ENCODE measurements at places on chromosomes 4 and X.

- DNase-seq = no peak
Observed at GRCh38 chr4:1978741-1979476, 29.9 kb downstream of the NELFA start.

GRCh38 chrX:28979877-28980276 lies 392.6 kb downstream of the IL1RAPL1 start:
- no peak for DNase-seq

DNA sequence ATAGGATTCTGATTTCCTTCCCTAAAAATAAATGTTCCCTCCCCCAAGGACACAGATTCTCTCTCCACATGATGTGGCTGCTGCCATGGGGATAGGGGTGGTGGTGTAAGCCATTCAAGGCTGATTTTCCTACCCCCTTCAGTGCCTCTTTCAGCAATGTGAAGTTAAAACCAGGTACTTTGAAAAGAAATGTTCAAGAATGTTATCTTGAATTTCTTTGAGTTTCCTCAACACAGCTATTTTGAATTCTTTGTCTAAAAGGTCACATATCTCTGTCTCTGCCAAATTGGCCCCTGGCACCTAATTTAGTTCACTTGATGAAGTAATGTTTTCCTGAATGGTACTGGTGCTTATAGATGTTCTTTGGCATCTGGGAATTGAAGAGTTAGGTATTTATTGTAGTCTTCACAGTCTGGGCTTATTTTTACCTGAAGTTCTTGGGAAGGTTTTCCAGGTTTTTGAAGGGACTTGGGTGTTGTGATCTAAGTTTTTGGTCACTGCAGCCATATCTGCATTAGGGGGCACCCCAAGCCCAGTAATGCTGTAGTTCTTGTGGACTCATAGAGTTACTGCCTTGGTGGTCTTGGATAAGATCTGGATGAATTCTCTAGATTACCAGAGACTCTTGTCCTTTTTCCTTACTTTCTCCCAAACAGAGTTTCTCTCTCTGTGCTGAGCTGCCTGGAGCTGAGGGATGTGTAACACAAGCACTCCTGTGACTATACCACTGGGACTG lies 7.6 kb upstream of the DIPK2B start:
- no peak for DNase-seq

DNA sequence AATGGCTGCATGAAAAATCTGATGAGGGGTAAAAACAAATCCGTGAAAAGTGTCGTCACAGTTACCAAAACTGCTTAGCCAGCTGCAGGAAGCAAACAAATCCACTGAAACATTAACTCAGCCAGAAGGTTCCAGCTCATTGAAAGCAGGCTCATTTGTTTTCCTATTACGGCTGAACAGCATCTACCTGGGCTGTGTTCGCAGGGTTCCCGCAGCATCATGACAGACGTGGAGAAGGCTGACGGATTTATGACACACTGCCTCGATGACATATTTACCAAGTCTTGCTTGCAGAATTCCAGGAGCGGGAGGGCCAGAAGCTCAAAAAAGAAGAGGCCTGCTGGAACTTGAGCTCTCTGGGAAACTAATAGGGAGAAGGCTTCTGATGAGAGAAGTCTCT lies 781.1 kb downstream of the RAB28 start:
- DNase-seq = no peak

- no peak for DNase-seq
Observed at GRCh38 chr4:85955620-85956292, 404.1 kb downstream of the MAPK10 start.

GRCh38 chr4:6333301-6334202 lies 63.9 kb downstream of the WFS1 start:
- DNase-seq = no peak

GRCh38 chr4:6742989-6743388 lies 27.0 kb downstream of the BLOC1S4 start:
- no peak for DNase-seq

- no peak for DNase-seq
Observed at GRCh38 chr4:106773076-106773905, 262.8 kb downstream of the DKK2 start.

- DNase-seq = no peak
Observed at GRCh38 chr4:108861334-108861733, 98.5 kb upstream of the ETNPPL start.

DNA sequence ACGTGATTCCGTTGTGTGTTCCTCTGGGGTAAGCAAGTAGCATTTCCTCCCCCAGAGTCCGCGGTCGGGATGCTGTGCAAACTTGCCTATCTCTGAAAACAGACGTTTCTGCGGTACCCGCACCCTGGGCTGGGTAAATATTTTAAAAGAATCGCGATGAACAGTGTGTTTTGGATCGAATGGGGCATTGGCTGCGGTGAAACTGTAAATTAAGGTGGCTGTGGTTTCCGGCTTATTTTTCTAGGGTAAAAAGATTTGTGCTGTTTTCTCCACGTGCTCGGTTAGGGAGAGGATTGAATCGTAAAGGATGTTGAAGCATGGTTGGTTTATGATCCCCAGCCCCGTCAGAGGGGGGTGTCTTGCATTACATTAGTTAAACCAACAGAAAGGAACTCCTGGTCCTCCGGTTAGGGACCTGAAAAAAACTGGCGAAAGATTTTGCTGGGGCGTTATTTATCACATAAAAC lies 1.2 kb downstream of the HHIP start:
- DNase-seq = no peak

DNA sequence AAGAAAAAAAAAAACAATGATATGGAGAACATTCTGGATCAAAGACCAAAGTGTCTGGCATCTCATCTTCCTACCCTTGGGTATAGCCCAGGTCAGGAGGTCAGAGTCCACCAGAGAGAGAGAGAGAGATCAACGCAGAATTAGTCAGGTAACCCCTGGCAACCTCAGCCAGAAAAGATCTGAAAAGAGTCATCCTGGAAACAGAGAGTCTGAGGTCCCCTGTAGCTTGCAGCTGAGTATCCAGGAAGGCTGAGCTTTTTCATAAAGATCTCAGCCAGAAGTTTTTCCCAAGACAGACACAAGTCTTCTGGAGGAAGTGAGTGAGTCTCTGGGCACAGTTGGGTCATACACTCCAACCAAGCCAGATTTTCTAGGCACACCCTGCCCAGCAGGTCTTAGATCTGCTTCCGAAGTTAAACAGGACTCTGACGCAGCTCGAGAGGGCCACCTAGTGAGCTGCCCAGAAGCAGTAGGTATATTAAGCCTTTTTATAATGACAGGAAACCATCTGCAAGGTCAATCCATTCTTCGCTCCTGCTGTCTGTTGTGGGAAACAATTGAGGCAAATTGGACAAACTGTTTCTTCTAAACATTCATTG lies 35.7 kb downstream of the ACE2 start:
- no peak for DNase-seq

GRCh38 chrX:152993933-152994332 lies at the start of gene PNMA5:
TSS of gene PNMA5 (minus strand) at chrX:152994116. CDS start at chrX:152991598, 2,518 bp downstream.
- DNase-seq = no peak

DNA sequence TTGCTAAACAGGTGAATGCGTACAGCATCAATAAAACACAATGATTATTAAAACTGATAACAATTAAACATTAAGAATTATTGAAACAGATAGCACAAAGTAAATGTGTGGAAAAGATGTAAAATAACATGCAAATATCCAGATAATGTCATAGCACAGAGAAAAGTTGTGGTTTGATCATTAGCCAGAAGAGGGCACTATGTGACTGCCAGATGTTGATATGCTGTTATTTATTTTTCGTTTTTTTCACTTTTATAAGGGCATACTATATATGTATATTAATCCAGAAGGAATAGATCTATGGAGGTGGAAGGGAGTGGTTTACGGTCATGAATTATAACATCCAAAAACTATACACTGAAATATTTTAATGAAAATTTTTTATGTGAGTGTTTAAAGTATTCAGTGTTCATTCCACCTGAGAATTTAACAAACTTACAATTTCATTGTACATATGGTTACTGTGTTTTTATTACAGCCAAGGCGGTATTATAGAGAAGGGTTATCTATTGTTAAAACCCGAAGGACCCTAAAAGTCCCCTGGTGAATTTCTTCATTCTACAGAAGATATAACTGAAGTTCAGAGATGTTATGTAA lies 211.9 kb upstream of the UGT8 start:
- DNase-seq = no peak

DNA sequence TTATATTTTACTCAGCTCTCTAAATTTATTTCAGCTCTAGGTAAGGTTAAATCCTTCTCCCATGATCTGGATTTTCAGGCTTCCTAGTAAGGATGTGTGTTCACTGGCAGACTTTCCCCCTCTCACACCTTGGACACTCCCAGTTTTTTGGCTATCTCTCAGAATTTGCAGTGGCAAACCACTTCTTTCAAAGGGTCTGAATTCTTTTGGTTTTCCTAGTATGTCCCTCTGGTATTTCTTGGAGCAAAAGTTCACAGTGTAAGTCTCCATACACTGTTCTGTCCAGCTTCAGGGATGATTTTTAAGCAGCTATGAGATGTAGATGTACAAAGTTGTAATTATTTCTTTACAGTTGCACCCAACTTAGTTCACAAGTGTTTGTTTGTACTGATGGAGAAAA lies 653.8 kb upstream of the GALNT7 start:
- DNase-seq = no peak

- no peak for DNase-seq
Observed at GRCh38 chrX:136192839-136193414, 45.6 kb downstream of the FHL1 start.

DNA sequence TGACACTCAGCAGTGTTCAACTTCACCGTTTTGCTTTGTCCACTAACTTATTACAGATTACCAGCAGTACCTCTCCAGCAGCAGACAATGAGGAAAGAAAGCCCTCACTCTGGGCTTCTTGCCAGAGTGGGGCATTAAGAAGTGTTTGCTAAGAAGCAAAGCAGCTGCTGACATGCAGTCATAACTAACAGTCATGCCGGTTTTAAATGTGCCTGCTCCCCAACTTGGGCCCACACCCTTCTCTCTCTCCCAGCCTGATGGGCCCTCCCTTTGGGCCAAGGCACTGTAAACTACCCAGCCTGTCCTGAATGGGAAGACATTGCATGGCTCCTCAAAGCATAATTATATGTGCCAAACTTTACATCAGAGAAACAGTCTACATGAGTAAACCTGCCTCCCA lies 54.6 kb upstream of the HHIP start:
- DNase-seq = no peak

- DNase-seq = no peak
Observed at GRCh38 chr4:69822198-69822597, 37.7 kb downstream of the SULT1E1 start.

DNA sequence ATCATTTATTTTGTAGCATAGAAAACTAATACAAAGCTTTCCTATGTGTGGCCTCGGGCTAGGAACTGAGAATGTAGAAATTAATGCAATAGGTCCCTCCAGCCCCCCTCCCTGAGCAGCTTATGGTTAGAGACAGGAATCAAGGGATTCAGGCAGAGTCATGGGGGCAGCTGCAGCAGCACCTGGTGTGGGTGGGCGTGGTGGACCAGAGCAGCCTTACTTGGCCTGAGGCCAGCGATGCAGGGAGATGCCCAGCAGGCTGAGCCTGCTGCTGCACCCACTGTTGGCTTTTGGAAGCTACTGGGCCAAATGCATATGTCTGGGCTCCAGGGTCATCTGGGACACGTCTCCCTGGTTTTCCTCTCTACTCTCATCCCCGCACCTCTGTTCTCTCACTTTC lies 74.0 kb downstream of the STK32B start:
- DNase-seq = no peak

GRCh38 chr4:105182211-105182610 lies 35.5 kb downstream of the TET2 start:
- no peak for DNase-seq

GRCh38 chrX:147626605-147627004 lies 285.1 kb upstream of the FMR1 start:
- no peak for DNase-seq

- no peak for DNase-seq
Observed at GRCh38 chrX:10656214-10656613, 35.8 kb upstream of the MID1 start.

- no peak for DNase-seq
Observed at GRCh38 chr4:48653217-48654014, 126.7 kb downstream of the FRYL start.

DNA sequence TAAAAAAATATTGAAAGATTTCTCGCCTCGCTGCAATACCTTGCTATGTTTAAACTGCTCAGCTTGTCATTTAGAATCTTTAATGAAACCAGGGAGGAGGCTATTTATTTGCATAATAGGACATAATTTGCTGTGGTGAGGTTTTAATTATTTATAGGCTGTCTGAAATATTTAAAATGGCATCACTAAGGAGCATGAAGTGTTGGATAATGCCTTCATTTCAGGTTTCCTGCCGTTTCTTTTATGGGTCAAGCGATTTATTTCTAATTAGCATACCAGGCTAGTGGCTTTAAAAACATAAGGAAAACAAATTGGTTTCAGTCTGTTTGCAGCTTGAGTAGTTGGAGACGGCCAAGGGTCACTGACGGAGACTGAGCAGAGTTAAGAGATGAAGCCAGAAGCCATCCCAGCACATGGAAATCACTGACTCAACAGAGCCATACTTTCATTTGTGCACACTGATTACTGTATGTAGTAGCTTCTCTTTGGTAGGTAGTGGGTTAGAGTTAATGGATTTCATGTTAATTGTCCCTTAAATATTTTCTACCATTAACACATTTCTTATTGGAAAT lies 1962.4 kb upstream of the TENM3 start:
- DNase-seq = no peak

DNA sequence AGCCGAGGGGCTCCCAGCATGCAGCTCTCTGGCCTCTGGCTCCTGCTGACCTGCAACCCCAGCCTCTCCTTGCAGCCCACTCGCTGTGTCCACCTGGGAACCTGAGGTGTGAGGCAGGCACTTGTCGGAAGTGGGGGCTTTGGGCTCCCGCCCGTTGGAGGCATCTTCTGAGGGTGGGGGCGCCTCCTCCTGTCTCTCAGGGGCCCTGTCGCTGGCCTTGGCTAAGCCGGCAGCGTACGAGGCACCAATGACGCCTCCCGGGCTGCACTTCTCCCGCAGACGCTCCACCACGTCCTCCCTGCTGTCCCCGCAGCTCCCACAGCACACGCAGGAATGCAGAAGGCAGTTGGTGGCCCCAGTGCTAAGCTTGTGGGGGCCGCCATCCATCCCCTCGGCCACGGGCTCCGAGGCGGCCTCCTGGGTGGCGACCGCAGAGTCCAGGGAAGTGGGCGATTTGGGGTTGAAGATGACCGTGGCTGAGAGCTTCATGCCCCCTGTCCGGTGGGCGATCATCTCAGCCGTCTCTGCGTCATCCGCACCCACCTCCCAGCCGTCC lies 42.5 kb upstream of the MXD4 start:
- DNase-seq = no peak

- no peak for DNase-seq
Observed at GRCh38 chr4:151862766-151863165, 102.0 kb upstream of the GATB start.

GRCh38 chrX:155313766-155314165 lies 20.6 kb downstream of the CLIC2 start:
- no peak for DNase-seq

DNA sequence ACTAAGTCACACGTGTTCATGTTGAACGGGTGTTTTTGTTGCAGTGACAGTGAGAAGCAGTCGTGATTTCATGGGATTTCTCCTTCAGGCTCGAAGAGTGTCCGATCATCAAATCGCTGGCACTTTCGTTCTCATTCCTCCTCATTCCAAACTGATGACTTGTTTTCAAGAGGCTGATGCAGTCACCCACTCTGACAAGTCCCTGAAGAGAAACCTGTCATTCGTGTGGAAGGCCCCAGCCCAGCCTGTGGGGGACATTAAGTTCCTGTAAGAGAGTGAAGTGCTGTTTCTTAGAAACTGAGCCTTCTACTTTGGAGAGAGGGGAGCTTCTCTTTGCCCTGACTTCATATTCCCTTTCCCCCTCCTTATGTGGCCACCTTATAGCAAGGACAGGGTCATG lies 8.0 kb downstream of the REELD1 start:
- DNase-seq = no peak

GRCh38 chr4:147626903-147627302 lies 9.7 kb downstream of the TMEM184C start:
- no peak for DNase-seq
